ENCODE measurements at places on chromosomes 13 and 19. TPM values are rescaled to one million over a fixed set of nuclear protein-coding genes. Genes with fewer than 3 reads are reported as not detected.
A peak's percentile ranks its signal among the peaks of the same experiment; 100 is the strongest.

DNA sequence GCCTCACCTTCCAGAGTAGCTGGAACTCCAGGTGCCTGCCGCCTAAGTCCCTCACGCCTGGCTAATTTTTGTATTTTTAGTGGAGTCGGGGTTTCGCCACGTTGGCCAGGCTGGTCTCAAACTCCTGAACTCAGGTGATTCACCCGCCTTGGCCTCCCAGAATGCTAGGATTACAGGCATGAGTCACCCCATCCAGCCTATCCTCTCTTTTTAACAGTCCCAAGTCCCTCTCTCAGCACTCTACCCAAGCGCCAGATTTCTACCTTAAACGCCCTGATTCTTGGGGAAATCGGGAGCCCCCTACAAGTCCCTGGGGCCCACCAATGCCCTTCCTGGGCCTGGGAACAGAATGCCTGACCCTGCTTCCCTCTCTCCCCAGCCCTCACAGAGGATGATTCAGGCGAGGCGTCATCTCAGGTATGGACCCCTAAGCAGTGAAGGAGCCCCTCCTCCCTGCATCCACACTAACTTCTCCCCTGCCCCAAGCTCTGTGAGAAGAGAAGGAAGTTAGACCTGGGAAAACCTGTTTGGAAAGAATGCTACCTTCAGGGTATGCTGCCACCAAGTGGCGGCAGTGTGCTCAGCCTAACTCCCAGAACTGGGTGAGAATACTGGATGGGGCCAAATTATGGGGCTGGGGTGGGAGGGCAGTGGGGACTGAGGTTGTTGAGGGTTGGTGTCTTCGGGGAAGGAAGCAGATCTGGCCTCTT is 20.8 kb upstream of the EBI3 start:
- no peak for DNase-seq

GRCh38 chr19:50490411-50490811 is 13.8 kb upstream of the GARIN5A start:
- no peak for DNase-seq

- no peak for DNase-seq
Observed at GRCh38 chr19:19657397-19657783, 6.1 kb downstream of the ATP13A1 start.

DNA sequence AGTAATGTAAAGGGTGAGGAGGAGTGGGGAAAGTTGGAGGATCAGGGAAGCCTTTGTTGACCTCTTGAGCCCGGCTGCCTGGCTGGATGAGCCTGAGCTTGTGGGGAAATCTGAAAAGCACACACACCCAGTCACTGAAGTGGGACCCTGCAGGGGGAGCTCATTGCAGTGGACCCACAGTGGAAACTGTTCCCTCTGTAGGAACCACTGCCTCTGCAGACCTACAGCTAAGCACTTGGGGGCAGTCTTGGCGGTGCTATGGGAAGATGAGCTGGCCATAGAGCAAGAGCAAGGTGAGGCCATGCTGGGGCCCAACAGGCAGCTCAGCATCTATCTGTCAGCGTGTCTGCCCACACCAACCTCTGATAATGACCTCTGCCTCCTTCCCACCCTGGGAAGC is 294.8 kb downstream of the TSHZ3 start:
- no peak for DNase-seq

GRCh38 chr19:29811125-29812079 is at the start of gene CCNE1:
CCNE1 (plus strand) TSS chr19:29811991; CDS start chr19:29812556, 565 bp downstream.
- peak; percentile 97 for DNase-seq

GRCh38 chr19:44627631-44628030 is 14.3 kb downstream of the IGSF23 start:
- DNase-seq: no peak

- peak; percentile 74 for DNase-seq
Observed at GRCh38 chr13:48828962-48829411, 146.7 kb upstream of the FNDC3A start.

GRCh38 chr13:50884265-50884664 is 25.3 kb upstream of the RNASEH2B start:
- no peak for DNase-seq

- no peak for DNase-seq
Observed at GRCh38 chr13:35856721-35857364, 274.3 kb downstream of the DCLK1 start.

GRCh38 chr19:17948931-17949930 is 16.4 kb downstream of the CCDC124 start:
- DNase-seq: no peak

DNA sequence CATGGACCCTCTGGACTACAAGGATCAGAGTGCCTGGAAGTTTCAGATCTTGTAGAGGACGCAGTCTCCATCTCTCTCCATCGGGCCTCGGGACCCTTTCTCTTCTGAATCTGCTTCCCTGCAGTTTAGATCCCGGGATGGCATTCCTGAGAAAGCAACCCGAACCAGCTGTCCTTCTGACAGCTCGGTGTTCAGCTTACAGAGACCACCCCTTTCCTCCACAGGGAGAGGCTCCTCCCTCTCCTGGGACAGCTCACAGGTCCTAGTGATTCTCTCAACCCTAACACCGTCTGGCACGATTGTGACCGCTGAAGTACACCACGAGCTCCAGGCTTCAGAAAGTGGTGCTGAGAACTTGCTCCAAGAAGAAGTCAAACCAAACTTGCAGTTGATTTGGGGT is 18.2 kb downstream of the CRX start:
- no peak for DNase-seq

DNA sequence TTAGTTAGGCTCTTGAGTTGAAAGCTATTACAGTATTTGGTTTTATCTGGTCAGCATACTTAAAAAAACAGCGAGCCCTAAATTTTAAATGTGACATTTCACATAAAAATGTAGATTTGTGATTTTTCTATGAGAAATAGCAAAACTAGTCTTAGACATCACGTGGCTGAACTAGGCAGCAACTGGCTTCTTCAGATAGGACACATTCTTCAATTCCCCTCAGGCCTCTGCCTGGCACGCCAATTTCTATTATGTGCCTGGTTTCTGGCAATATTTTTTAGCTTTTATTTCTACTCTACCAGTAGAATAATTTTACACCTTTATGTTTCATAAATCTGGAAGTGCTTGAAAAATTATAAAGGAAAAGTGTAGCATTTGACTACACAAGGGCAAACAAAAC is 433.7 kb downstream of the DIAPH3 start:
- DNase-seq: no peak

DNA sequence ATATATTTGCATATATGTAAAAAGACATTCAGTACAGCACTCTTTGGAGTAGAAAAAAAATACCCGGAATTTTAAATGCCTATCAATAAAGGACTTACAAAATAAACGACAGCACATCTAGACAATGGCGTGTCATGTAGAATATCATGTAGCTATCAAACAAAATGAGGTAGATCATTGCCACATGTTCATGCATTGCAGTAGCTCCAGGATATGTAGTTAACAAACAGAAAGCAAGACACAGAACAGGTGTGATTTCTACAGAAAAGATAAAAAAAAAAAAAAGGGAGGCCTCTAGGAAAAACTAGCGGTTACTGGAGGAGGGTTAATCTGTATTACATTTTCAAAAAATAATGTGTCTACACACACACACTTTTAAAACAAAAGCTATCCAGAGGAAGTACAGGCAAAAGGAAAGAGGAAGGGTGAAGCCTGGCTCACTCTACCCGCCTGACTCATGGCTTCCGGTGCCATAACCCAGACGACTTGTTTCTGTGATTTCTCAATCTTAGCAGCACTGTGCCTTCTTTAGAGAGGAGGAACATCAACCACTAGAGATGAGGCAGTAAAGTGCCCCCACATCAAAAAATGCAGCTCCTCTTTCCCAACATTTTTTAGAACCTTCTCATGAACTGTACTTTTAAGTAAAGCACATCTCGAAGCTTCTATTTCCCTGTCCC is 6.9 kb downstream of the KCTD12 start:
- DNase-seq: no peak

GRCh38 chr13:20953245-20953931 is 50.8 kb upstream of the XPO4 start:
- no peak for DNase-seq

- no peak for DNase-seq
Observed at GRCh38 chr13:97726664-97727280, 226.7 kb upstream of the IPO5 start.

DNA sequence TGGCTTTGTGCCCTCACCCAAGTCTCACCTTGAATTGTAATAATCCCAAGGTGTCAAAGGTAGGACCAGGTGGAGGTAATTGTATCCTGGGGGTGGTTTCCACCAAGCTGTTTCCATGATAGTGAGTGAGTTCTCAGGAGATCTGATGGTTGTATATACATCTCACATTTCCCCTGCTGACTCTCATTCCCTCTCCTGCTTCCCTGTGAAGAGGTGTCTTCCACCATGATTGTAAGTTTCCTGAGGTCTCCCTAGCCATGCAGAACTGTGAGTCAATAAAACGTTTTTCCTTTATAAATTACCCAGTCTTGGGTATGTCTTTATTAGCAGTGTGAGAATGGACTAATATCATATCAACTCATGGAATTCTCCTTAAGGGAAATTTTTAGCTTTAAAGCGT is 302.6 kb downstream of the LIG4 start:
- no peak for DNase-seq

DNA sequence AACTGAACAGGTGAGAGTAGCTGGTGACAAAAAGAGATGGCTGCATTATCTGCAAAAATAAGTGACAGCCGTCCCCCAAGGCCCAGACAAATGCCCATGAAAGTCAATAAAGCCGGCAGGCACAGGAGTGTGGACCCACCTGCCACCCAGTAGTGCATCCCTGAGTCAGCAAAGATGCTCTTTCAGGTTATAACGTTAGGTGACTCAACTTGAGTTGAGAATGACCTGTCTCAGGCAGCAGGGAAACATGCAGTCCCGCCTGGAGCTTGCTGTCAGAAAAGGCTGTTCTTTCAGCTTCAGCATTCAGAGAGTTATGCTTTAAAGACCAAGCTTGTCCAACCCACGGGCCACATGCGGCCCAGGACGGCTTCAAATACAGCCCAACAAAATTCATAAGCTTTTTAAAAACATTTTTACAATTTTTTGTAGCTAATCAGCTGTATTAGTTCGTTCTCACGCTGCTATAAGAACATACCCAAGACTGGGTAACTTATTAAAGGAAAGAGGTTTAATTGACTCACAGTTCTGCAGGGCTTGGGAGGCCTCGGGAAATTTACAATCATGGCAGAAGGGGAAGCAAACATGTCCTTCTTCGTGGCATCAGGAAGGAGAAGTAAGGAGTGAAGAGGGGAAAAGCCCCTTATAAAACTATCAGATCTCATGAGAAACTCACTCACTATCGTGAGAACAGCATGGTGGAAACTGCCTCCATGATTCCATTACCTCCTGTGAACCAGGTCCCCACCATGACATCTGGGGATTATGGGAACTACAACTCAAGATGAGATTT is 110.4 kb downstream of the RAB20 start:
- DNase-seq: no peak

DNA sequence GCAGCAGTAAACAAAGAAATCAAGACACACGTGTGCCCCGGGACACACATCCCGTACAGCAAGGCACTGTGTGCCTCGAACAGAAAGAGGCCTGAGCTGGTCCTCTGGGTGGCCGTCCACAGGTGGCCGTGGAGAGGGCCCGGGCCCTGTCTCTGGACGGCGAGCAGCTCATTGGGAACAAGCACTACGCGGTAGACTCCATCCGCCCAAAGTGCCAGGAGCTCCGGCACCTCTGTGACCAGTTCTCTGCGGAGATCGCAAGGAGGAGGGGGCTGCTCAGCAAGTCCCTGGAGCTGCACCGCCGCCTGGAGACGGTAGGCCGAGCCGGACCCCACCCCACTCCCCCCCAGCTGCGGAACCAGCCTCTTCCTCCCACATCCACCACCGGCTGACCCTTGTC is 30.7 kb upstream of the F7 start:
- DNase-seq: no peak

GRCh38 chr13:109795011-109795410 is 8.6 kb upstream of the IRS2 start:
- no peak for DNase-seq

- no peak for DNase-seq
Observed at GRCh38 chr13:62524061-62524460, 1108.4 kb upstream of the PCDH20 start.

DNA sequence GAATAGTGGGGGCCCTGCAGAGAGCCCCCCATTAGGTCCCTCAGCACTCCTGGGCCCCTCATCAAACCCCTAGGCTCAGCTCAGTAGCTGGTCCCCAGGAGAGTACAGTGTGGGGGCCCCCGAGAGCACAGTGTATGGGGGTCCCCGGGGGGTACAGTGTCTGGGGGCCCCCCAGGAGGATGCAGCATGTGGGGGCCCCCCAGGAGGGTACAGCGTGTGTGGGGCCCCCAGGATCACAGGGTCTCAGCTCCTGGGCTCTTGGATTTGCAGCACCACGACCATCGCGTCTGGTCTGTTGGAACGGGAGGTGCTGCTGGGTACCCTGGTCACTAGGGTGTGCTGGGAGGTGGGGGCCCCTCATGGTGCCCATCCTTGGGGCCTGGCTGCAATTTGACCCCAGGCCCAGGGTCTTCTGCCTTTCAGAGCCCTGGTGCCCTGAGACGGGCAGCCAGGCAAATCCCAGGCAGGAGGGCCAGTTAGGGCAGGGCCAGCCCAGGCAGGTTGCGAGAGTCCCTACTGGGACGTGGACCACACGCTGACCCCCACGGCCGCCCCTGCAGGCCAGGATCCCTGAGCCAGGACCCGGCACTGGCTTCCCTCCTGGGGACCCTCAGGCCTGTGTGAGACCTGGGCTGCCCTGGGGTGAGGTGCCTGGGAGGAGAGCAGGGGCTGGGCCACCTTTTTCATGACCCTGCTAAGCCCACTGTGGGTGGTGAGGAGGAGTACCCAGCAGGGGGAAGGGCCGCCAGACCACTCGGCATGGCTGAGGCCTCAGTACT is 13.6 kb downstream of the CBARP start:
- DNase-seq: no peak

DNA sequence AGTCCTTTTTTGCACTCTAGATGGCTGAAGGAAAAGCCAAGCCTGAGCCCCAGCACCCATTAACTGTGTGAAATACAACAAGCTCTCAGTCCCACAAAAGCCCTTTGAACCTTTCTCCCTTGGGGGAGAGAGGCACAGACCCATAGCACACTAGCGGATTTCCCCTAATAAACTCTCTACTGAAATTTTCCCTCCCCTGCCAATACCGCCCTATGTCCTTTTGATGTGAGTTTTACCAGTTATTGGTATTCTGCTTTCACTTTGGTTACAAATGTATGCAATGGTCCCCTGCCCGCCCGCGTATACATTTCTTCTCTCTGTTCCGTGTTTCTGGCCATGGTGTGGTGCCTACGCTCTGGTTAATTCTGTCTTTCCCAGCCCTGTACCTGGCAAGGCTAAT is 54.0 kb upstream of the MYO16 start:
- DNase-seq: no peak

The ACER1 gene
- total RNA-seq: not detected

The PTPRS gene
- 113 TPM for total RNA-seq

The ANGPTL8 gene
- total RNA-seq: not detected

The SHANK1 gene
- total RNA-seq: 8.4 TPM

The MRPL34 gene
- 20.8 TPM for total RNA-seq

The SOX1 gene
- 0.99 TPM for total RNA-seq

The TNFSF9 gene
- 4.0 TPM for total RNA-seq

The ZNF563 gene
- 4.6 TPM for total RNA-seq

The ERICH6B gene
- total RNA-seq: not detected

The FCGBP gene
- total RNA-seq: 2.9 TPM
